NCI-H460 (cell line): ENCODE measurements at places on chromosomes 5 and 9.

DNA sequence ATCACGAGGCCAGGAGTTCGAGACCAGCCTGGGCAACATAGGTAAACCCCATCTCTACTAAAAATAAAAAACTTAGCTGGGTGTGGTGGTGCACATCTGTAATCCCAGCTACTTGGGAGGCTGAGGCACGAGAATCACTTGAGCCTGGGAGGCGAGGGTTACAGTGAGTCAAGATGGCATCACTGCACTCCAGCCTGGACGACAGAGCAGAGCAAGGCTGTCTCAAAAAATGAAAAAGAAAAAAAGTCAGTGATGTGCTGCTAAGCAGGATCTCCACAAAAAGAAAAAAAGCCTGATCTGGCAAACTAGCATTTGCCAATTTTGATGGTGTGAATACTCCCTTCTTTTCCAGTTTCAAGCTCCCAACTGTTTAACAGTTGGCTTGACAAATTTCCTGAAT lies 21.9 kb downstream of the F2R start:
- DNase-seq, result no peak

DNA sequence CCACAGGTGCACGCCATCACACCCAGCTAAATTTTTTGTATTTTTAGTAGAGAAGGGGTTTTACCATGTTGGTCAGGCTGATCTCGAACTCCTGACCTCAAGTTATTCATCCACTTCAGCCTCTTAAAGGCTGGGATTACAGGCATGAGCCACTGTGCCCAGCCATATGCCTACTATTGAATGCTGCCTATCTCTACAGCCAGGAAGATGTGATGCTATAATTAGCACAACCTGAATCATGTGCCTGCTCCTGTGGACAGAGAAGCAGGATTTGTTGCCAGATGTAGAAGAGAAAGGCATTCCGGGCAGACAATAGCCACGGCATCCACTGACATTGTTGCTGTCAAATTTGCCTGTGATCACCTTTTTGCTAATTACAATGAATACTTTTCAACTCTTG lies 24.4 kb upstream of the MLLT3 start:
- DNase-seq, result no peak

DNA sequence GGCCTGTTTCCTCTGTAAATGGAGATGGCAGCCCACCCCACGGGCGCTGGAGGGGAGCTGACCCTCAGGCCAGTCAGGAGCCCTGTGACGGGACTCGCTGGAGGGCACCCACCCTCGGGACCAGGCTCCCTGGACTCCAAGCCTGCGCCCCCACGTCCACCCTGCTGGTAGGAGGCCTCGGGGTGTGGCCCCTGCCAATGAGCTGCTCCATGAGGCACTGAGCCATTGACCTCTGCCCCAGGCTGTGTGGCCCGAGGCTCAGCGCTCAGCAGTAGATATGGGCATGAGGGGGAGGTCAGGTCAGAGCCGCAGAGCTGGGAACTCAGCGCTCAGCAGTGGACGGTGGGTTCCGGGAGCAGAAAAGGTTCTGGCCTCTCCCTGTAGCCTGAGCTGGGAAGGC lies 52.3 kb upstream of the EGFL7 start:
- DNase-seq, result no peak

DNA sequence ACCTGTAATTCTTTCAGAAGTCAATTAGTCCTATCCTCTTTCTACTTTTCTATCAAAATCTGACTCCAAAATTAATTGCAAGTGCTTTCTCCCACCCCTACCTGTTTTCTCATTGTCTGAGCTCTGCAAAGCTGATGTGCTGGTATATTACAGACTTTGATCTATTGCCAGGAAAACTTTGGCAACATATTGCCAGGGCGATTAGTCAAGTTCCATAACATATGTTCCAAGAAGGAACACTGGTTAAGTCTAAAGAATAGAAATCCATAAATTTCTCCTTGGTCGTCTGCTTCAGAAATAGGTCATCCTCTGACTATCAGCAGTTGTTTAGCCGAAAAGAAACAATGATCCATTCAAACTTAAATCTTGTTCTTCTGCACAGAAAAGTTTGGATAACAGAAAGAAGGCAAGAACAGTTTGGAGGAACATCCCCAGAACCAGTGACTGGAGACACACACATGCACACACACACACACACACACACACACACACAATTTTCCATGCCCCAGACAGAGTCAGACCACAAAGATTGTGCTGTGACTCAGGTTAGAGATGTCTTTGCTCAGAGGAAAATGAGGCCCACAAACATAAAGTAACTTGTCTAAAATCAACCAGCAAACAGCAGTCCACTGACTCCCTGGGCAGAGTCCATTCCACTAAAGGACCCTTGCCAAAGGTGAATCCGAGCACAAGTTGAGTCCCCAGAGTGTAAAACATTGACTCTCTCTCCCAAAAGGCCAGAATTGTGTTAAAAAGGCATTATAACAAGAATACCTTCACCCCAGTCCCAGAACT lies 202.1 kb downstream of the DEPDC1B start:
- no peak for DNase-seq

DNA sequence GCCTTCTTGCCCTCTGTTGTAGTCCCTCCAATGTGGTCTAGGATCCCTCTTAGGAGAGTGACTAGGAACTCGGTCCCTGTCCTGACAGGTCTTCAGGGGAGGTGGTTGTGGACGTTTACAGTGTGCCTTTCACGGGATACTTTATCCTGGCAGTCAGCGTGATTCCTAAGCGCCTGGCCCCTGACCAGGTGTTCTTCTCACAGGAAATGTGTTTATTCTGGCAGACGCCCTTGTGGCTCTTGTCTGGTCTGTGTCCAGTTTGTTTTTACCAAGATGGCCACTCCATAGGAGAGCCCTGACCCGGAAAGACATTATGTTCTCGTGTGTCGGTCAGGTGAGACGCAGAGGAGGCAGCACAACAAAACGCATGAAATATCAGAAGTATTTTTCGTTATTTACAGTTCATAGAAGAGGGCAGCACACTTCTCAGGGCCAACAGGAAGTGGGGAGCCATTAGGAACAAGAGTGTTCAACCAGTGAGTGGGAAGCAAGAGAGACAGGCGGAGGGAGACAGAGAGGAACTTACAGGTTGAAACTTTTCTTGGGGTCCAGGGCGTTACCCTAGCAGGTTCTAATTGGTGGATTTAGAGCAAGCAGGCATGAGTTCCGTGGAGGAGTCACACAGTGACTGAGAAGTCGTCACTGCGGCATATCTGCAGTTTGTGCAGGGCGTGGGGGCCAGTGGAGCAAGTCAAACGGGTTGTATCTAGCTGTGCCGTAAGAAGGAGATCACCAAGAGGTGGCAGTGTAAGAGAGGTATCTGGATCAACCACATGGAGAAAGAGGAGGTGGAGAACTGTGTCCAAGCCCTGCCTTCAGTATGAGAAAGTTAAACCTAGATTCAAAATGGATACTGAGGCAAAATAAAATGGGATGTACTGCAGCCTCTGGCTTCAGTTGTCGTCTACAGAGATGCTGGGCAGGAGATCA lies 412.9 kb downstream of the ZSWIM6 start:
- no peak for DNase-seq

DNA sequence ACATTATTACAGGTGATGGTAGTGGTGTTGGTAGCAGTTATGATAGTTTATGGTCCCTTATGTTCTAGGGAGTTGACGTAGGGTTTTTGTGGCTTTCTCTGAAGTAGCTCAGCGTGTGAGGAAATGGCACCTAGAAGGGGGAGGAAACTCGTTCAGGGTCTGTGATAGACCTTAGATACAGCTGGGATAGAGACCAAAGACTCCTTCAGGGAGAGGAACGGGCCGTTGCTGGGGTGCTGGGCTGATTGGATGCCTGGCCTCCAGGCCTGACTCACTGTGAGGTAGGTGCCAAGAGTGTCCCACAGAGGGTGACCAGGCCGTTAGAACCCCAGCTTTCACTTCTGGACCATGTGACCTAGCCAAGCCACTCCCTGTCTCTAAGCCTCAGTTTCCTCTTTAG lies 96.6 kb downstream of the DAB2IP start:
- DNase-seq, result no peak
